ENCODE measurements at places on chromosomes 5 and 9. TPM values are rescaled to one million over a fixed set of nuclear protein-coding genes. Genes with fewer than 3 reads are reported as not detected.

Gene TRPM3
- 0.13 TPM for total RNA-seq

Gene ZNF454
- 0.26 TPM for total RNA-seq

Gene OSMR
- total RNA-seq, result 11.3 TPM

GRCh38 chr9:95296761-95297160, 20.7 kb downstream of the FANCC start:
- no peak for DNase-seq

GRCh38 chr9:6969805-6970204, 212.0 kb downstream of the KDM4C start:
- DNase-seq, result no peak

DNA sequence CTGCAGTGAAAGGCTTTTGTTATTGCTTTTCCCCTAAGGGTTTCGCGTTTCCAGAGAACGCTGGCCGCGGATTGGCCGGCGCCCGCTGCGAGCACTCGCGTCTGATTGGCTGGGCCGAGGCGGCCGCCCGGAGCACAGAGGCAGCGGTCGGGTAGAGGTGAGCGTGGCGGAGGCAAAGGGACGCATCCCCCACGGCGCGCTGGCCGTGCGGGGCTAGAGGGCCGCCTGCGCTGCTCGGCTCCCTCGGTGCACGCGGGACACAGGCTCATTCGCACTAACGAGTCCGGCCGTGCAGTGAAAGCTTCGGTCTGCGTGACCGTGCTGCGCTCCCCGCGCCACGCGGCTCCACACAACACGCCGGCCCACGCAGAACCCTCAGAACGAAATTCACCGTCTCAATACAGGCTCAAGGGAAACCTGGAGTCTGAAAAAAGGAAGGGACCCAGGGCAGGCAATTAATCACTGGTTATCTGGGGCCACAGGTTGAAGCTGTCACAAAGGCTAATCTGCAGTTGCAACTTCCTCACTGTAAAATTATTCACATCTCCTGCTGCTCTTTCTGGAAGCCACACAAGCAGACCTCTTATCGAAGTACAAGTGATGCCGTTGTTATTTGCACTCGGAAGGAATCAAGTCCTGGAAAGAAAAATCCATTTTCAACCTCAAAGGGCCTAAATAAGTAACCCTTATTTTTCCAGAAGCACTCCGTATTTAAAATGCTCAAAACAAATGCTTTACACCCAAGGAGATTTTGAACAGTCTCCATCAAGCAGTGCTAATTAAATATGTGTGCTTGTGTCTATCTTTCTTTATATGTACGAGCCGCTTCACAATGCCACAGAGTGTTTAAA, 94.6 kb downstream of the ZNF608 start:
- peak; percentile 92 for DNase-seq

- peak; percentile 46 for DNase-seq
These were observed 626 bp upstream of the FST start for GRCh38 chr5:53479590-53480415.

DNA sequence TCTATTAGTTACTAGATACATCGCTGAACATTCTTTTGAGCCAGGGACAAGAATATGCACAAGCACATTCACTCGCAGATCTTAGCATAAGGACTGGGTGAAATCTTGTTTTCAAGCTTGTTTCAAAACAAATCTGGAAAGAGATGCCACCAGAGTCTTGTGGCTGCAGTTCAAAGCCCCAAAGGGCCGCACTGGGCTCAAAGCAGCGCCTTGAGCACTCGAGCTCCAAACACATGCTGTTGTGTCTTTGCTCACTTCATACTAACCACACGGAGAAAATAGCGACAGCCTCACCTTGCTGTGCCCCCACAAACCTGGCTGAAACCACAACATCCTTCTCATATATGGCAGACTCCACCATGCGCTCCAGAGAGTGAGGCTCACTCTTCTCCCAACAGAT, 34.2 kb upstream of the IL7R start:
- no peak for DNase-seq

GRCh38 chr5:128553747-128554146, 15.7 kb upstream of the FBN2 start:
- DNase-seq, result no peak

DNA sequence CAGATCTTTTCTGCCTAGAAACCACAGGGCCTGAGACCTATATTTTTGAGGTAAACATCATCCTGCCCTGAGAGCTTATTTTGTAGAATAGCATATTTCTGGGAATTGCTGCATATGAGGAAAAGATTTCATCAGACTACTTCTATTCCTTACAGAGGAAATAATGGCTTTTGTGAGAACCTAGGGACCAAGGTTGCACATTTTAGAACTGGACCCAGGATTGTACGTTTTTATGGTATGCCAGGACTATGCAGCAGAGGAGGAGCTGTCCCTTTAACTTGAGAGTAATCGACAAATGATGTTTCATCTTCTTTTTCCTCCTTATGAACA, 2.2 kb upstream of the ALDH1A1 start:
- DNase-seq, result no peak
